Posterior vena cava (tissue), 2 donors: ENCODE measurements at places on chromosomes 1 and 21.

GRCh38 chr1:244836135-244836521, 670 bp downstream of the COX20 start:
- DNase-seq = no peak

- peak; percentile 55 for DNase-seq
Observed at GRCh38 chr1:41329662-41330587, 31.3 kb upstream of the FOXO6 start.

DNA sequence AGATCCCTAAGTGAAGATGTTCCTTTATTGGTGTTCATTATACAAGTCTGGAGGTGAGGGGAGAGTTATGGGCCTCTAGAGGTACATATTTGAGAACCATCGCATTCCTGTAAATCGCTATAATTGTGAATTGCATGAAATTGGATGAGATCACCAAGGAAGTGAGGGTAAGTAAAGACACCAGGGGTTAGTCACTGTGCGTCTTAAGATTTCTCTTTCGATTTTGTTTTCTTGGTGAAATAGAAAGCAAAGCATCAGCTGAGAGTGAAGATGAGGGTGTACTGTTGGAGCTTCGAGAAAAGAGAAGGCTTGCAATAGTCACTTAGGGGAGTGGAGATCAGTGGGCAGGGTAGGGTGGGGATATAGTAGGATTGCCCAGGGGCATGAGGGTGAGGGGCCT, 82.1 kb downstream of the RAVER2 start:
- DNase-seq = no peak

DNA sequence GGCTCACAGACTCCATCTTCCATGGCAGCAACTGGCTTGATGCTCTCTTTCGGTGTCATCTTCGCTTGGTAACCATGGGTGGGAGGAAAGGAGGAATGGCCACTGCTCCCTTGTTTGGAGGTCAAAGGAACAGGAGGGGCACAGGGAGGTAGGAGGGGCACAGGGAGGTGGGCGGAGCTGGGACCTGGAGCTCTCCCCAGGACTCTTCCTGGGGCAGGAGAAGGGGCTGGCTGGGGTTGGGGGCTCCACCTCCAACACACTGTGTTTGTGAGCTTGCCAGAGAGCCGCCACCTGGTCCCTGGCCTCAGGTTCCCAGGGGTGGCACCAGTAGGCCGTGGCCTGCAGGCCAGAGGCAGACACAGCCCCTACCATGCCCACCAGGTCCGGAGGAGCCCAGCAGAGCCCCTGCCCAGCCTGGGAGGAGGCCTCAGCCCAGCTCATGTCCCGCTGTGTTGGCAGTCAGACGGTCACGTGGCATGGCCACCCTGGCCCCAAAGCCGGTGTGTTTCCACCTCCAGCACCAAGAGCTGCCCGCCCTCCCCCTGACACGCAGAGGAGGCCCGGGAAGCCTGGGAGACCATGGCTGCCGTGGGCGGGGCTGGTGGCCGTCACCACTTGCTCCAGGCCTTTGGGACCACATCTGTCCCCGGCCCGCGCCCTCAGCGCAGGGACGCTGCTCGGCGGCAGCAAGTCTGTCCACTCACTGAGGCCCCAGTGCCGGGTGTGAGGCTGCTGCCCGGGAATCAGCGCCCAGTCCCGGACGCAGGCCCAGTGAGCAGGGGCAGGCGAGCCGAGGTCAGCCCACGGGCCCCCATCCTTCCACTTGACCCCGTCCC, 73.9 kb downstream of the MORN1 start:
- no peak for DNase-seq

DNA sequence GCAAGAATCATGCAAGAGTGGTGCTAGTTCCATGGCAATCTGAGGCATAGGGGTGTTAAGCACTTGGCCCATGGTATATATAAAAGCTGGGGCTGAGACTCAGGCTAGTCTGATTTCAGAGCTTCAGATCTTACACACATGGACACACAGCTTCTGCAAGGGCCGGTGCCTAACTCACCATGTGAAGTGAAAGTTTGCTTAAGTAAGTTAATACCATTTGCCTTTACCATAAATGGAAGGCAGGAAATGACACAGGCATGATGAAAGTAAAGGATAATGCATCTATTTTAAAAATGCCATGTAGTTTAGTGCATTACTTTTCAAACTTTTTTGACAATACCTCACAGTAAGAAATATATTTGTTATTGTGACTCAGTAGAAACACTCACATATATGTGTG, 122.6 kb downstream of the KCNJ6 start:
- DNase-seq = no peak

DNA sequence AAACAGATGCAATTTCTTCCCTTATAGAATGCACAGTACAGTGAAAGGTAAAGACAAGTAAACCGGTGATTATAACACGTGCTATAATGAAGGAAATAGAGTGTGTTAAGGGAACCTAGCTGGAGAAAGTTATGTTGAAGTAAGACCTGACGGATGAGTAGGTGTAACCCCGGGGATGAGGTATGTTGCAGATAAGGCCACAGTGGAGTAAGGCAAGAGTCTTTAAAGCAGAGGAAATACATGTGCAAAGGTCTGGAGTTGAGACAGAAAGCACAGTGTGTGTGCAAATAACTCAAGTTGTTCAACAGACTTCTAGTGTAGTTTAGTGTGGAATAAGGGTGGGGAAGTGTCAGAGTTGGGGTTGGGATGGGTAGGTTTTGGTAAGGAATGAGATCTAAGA, 2.9 kb downstream of the DBT start:
- DNase-seq = no peak

GRCh38 chr1:44297695-44298400, 57.2 kb downstream of the ERI3 start:
- no peak for DNase-seq

DNA sequence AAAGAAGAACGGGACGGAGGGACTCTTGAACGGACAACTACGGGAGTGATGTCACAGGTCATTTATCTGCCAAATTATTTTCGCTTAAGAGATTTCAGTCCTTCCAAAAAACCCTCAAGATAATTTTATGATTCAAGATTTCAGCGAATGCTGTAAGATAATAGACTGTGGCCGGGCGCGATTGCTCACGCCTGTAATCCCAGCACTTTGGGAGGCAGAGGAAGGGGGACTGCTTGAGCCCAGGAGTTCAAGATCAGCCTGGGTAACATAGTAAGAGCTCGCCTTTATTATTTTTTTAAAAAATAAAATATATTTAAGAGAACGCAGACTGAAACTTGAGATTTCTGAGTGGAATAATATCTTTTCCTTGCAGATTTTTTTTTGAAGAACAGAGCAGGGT, 609 bp downstream of the RWDD2B start:
- no peak for DNase-seq

DNA sequence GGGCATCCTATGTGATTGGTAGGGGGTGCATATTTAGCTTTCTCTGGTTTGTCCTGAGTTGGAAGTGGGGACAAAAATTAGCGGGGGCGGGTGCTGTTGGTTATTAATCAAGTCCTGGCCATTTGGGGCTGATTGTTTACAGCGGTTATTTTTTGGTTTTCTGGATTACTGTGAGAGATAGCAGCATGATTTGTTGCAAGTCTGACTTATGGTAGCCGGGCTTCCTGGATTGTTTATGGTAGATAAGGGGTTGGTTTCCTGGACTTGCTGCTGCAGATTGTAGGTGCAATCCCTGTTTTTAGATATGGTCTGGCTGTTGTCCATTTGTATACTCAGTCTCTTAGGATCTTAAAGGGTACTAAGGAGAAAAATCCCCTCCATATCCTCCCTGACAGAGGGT, 12.1 kb upstream of the PROK1 start:
- no peak for DNase-seq

GRCh38 chr21:41761211-41761933, 5.5 kb downstream of the RIPK4 start:
- DNase-seq = peak; percentile 90

DNA sequence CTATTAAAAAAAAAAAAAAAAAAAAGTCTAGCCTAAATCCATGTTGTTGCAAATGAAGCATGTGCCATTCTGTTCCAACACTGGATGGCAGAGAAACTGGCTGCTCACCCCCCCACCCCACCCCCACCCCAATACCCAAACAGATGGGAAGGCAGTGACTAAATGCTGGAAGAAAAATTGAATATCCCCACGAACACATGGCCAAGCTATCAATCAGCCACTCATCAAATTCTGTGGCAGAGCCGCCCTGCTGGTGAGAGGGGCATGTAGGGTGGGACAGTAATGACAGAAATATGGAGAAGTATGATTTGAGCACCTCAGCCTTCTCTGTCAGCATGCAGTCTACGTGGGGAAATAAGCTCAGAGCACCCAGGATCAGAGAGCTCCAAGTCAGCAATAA, 34.1 kb downstream of the OPTC start:
- no peak for DNase-seq
